ENCODE measurements at places on chromosomes 6 and 20.

DNA sequence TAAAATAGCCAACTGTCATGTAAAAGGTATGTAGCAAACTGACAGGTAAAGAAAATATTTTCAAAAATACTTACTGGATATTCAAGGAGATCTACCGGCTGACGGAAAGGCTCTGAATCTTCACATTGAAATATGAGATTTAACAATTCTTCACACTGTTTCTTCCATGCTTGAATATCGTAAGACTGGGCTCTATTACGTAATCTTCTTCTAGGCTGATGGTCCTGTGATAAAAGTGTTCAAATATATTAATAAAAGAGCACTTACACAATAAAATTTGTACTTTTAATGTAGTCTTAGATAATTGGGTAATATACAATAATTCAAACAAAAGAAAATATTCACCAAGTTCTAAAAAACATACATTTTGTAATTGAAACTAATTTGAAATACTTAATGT is 87.4 kb downstream of the IRAK1BP1 start:
- DNase-seq, result no peak

DNA sequence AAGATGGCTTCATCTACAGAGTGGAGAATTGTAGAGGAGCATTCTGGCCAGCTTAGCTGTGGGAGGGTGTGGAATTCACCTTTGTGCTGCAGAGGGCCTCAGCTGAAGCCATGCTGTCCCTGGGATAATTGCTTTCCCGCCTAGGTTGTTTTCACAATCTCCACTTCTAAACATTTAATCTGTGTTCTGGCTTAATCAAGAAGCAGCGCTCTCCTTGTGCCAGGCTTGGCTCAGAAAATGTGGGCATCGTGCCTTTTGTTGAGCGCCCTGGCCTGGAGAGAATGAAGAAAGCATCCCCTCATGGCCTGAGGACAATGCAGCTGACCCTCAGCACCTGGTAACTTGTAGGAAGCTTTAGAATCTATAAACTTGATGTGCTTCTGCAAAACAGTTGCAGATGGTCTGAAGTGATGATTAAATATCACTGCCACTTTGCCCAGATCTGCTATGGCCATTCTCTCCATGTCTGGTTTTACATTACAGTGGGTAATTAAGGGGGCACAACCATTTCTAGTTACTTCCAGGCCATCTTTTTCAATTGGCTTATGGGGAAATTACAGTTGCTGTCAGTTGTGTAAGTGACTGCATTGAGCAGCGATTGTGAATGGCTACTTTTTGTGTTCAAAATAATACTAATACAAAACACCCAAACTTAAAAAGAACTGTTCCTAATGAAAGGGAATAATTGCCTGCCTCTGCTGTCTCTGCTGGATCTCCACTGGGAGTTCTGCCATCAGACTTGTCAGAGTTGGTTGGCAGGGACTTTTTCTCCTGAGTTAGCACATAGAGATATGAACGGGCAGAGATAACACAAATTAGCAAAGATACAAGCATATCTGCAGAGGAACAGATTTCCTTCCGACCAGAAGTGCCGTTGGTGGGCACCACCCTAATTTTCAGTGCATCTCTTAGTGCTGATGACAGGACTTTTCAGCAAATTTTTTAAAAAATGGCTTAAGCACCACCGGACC is 18.4 kb downstream of the CTNNBL1 start:
- DNase-seq, result no peak

DNA sequence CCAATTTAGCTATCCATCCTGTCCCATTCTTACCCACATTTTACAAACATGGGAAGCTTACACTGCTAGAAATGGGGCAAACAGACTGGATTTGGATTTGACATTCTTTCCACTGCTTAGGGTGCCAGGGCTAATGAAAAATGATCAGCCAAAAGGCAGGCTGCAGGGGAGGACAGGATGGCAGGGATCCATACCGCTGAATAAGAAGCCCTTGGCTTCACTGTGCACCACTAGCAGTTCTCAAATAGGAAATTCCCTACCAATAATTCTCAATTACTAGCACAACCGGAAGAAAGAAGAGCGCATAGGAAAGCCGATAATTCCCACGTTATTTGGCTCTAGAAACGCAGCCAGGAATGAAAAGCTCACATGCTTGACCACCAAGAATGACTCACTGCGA is 73.1 kb downstream of the NDUFAF5 start:
- no peak for DNase-seq

- DNase-seq, result no peak
Measured at GRCh38 chr6:1215884-1216487, 95.9 kb upstream of the FOXQ1 start.

- no peak for DNase-seq
Measured at GRCh38 chr20:2253256-2253655, 42.5 kb upstream of the TGM3 start.

DNA sequence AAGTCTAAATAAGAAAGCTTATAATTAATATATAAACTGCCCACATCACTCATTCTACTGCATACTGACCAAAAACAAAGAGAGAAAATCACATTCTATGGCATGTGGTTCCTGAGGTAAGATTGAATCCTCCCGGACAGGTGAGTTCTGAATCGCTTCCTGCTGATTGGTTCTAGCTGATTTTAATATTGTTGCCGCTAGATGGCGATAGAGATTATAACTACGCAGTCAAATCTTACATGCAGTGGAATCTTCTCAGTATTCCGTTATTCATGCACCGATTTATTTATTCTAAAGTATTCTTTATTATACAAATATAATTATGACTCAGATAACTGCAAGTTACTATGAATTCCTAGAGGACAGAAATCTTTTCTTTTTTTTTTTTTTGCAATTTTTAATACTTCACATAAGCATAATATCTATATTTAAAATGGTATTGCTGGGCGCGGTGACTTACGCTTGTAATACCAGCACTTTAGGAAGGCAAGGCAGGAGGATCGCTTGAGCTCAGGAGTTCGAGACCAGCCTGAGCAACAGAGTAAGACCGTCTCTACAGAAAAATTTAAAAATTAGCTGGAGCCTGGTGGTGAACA is 24.2 kb upstream of the TMX4 start:
- no peak for DNase-seq

GRCh38 chr6:106247733-106248132 is 77.8 kb downstream of the ATG5 start:
- no peak for DNase-seq

Measured in right renal cortex interstitium (tissue), 3 donors.